ENCODE measurements at places on chromosomes 6 and 20.

DNA sequence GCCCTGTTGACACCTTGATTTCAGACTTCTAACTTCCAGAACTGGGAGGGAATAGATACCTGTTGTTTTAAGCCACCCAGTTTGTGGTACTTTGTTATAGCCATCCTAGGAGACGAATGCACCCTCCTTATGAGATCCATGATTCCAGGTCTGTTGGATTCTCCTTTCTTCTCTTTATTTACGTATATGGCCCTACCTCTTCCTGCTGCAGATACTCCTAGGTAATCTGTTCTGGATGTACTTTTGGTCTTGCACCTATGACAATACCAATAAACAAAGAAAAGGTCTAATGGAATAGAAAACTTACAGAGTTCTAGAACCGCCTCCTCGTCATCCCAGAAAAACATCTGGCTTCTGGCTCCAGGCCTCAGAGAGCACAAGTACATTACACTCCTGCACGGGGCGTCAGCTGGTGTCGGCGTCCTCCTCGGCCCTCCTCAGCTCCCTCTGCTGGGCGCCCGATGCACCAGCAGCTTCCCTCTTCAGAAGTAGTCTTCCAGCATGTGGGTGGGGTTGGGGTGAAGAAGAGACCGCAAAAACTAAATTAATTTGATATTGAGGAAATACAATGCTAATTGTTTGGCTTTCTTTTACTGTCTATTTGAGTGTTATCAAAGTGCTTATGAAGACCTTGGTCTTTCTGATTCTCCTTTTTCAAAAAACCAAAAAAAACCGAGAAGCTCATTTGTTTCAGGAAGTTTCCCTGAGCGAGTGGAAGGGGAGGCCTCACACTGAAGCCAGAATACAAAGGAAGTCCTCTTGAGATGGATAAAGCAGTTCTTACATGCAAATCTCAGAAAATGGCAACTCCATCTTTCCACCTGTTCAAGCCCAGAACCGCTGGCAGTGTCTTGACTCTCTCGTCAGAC, 9.7 kb upstream of the ATXN1 start:
- peak; percentile 67 for DNase-seq

GRCh38 chr20:61901392-61902220, 164.1 kb downstream of the TAF4 start:
- DNase-seq: no peak

DNA sequence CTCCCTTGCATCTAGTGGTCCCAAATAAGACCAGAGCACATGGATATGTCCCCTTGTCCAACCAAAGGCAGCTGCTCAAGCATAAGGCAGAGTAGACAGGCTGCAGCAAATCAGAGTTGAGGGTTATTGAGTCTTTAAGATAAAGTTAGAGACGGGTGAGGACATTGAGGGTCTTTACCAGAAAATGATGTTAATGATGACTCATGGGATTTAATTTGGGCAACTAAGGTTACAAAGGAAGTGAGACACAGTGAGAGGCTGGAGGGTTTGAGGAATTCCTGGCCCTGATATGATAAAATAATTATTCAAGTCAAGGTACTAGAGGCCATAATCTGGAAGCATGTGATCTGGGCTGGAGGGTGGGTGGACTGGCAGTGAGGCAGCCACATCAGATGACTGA, 133.6 kb downstream of the ALDH8A1 start:
- no peak for DNase-seq

DNA sequence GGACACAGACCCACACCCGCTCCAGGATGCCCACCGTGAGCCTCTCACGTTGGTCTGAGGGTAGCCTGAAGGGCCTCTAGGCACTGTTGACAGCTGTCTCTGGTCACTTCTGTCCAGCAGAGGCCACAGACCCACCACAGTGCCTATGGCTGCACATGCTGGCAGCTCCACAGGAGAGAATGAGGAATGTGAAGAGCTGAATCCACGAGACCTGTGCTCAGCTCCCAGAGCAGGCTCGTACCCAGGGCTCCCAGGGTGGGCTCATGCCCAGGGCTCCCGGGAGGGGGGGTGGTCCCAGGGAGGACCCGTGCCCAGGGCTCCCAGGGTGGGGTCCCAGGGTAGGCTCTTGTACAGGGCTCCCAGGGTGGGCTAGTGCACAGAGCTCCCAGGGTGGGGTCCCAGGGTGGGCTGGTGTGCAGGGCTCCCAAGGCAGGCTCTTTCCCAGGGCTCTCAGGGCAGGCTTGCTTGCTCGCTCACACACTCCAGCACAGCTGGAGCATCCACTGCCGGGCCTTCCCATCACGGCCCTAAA, 201.0 kb downstream of the SYNDIG1 start:
- DNase-seq: no peak

- DNase-seq: no peak
Observed at GRCh38 chr6:82554666-82555065, 191.0 kb downstream of the TPBG start.

DNA sequence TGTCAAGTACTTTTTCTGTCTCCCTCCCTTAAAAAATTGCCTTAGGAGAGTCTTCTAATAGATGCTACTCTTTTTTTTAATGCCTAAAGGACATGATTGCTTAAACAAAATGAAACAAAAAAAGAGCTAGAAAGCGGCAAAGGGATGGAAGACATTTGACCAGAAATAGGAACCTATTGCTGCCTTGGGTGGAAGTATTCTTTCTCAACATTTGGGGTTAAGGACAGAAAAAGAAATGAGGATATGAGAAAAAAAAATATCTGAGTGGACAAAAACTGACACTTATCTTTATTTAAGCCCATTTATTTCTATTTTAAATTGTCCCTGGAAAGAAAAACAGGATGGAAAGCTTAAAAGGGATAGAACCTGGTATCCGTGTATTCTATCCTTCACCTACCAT, 664.9 kb upstream of the CITED2 start:
- DNase-seq: no peak

GRCh38 chr6:156016186-156016976, 560.7 kb upstream of the NOX3 start:
- DNase-seq: no peak

DNA sequence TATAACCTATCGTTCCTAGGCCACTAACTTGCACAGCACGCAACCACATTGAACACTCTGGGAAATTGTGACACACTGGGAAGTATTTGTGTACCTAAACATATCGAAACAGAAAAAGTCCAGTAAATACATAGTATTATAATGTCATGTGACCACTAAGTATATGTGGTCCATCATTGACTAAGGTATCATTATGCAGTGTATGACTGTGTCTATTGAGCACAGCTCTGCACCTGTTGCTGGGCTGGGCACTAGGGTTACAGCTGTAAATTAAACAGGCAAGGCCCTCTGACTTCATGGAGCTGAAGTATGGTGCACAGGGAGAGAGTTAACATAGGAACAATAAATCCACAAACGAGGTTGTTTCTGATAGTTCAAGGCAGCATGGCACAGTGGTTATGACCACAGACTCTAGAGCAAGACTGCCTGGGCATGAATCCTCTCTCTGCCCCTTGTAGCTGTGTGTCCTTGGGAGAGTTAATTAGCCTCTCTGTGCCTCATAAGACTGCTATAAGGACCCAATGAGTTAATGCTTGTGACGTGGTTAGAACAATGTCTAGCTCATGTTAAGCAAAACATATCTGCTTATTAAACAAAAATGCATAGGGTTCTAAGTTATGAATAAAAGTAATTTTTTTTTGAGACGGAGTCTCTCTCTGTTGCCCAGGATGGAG, 10.6 kb downstream of the BCAS1 start:
- DNase-seq: no peak
